ENCODE measurements at places on chromosomes 5 and 9. TPM values are rescaled to one million over a fixed set of nuclear protein-coding genes. Genes with fewer than 3 reads are reported as not detected.

The MOB3B gene
- total RNA-seq, result 4.5 TPM

The PCDHB5 gene
- total RNA-seq, result 2.7 TPM

The PRR16 gene
- 12.4 TPM for total RNA-seq

The STOM gene
- 139 TPM for total RNA-seq

The SLC22A4 gene
- total RNA-seq, result 2.6 TPM

The CTSV gene
- 75.6 TPM for total RNA-seq
